ENCODE measurements at places on chromosomes 6 and 20.
A peak's percentile ranks its signal among the peaks of the same experiment; 100 is the strongest.

DNA sequence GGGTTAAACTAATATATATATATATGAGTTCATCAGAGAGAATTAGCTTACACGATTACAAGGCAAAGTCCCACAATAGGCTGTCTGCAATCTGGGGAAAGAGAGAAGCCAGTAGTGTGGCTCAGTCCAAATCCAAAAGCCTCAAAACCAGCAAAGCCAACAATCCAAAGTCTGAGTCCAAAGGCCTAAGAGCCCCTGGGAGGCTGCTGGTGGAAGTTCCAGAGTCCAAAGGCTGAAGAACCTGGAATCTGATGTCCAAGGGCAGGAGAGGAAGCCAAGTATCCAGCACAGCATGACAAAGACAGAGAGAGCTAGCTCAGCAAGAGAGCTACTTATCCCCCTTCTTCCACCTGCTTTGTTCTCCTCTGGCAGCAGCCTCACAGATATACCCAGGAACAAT lies 274.7 kb upstream of the ID4 start:
- H3K4me1 ChIP-seq = no peaks in the 10 kb centered on the region
- no peak overlapping the region for H3K4me3 ChIP-seq
- H3K27ac ChIP-seq = no peak overlapping the region
- H3K27me3 ChIP-seq = no peaks in the 10 kb centered on the region

DNA sequence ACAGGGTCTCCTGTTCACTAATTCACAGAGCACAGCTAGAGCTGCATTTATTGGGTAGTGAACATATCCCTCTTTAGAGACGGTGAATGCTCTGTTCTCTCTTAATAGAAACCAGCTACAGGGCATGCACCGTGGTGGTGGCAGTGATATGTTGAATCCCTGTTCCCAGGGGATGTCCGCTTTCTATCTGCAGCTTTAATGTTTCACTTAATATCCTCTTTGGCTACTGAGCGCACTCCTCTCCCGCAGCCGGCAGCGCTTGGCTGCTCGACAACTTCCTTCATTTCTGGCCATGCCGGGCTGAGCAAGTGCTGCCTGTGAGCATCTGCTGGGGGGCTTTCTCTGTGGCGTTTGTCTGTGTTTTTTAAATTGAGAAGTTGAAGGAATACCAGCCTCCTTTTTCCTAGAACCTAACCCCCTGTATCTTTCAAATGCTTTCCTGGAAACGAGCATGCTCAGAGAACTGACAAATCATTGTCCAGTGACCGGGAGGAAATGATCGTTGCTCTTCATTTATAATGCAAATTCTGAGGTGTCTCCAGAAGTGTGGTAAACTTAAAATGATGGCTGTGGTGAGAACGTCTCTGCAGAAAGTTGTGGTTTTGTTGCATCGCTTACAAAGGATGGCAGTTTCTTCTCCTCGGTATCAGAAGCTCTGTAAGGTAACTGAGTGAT lies 297.9 kb downstream of the UTRN start:
- no peak overlapping the region for H3K27ac ChIP-seq
- H3K36me3 ChIP-seq = peaks cover 5% of the 10 kb centered on the region
- peak overlapping the region; percentile 66 for H3K4me3 ChIP-seq
- H3K4me1 ChIP-seq = peaks cover 2% of the 10 kb centered on the region
- H3K27me3 ChIP-seq = no peaks in the 10 kb centered on the region

GRCh38 chr20:50725724-50726005 lies 5.7 kb upstream of the PARD6B start:
- no peaks in the 10 kb centered on the region for H3K36me3 ChIP-seq
- H3K27me3 ChIP-seq = no peaks in the 10 kb centered on the region
- no peak overlapping the region for H3K4me3 ChIP-seq
- peak overlapping the region; percentile 89 for H3K27ac ChIP-seq

GRCh38 chr6:54710456-54710855 lies 136.1 kb upstream of the FAM83B start:
- H3K27me3 ChIP-seq = no peaks in the 10 kb centered on the region
- H3K4me3 ChIP-seq = no peak overlapping the region
- H3K4me1 ChIP-seq = no peaks in the 10 kb centered on the region
- H3K27ac ChIP-seq = no peak overlapping the region
- no peaks in the 10 kb centered on the region for H3K36me3 ChIP-seq

DNA sequence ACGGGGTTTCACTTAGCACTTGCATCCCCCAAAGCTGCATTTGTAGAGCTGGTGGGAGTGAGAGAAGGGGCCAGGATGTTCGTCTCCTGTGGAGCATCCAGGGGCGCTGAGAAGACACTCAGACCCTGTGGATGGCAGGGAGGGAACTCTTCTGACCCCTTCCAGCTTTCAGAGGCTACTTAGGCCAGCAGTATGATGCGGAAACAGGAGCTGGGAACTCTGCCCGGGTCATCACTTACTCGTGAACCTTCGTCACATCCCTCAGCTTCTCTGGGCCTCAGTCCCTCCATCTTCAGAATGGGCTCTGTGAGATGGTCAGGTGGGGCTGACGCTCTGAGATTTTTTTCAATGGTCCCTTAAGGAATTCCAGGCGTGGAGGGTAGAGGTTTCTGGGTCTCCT lies 228.5 kb downstream of the TAF4 start:
- DNase-seq = no peak
- no peaks in the 10 kb centered on the region for H3K4me1 ChIP-seq
- H3K4me3 ChIP-seq = no peak overlapping the region
- peaks cover 4% of the 10 kb centered on the region for H3K27me3 ChIP-seq
- H3K27ac ChIP-seq = no peak overlapping the region

GRCh38 chr20:49501917-49502316 lies 19.4 kb upstream of the KCNB1 start:
- peaks cover 5% of the 10 kb centered on the region for H3K4me1 ChIP-seq
- no peak overlapping the region for H3K4me3 ChIP-seq
- H3K27ac ChIP-seq = no peak overlapping the region
- peak; percentile 12 for DNase-seq
- H3K36me3 ChIP-seq = peaks cover 21% of the 10 kb centered on the region
- H3K27me3 ChIP-seq = peaks cover 11% of the 10 kb centered on the region

- no peak for DNase-seq
- H3K4me3 ChIP-seq = no peak overlapping the region
- no peaks in the 10 kb centered on the region for H3K36me3 ChIP-seq
- H3K27ac ChIP-seq = no peak overlapping the region
- peaks cover 41% of the 10 kb centered on the region for H3K27me3 ChIP-seq
- peaks cover 2% of the 10 kb centered on the region for H3K4me1 ChIP-seq
Measured at GRCh38 chr20:48839154-48839917, 11.5 kb upstream of the PREX1 start.

DNA sequence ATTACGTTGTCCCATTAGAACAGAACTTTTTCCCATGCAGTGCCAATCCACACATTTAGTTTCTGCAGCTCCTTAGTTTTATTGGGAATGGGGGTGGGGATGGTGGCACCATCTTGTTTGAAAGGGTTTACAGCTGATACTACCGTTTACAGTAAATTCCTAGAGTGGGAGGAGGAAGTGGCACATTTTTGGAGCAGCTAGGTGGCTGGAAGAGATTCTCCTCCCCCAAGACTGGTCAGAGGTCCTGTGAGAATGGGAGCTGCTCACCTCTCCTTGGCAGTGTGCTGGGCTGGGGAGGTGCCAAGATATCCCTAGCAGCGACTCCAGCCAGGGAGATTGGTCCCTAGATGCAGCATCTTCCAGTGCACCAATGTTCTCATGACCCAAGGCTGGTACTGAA lies 12.4 kb upstream of the CCN6 start:
- H3K36me3 ChIP-seq = no peaks in the 10 kb centered on the region
- DNase-seq = no peak

GRCh38 chr6:139885909-139886308 lies 511.5 kb upstream of the CITED2 start:
- DNase-seq = no peak
- H3K27ac ChIP-seq = no peak overlapping the region
- H3K4me1 ChIP-seq = peaks cover 4% of the 10 kb centered on the region

GRCh38 chr6:43683708-43684455 lies 3.7 kb downstream of the MRPS18A start:
- no peak overlapping the region for H3K4me3 ChIP-seq
- no peak overlapping the region for H3K27ac ChIP-seq
- peaks cover 20% of the 10 kb centered on the region for H3K36me3 ChIP-seq
- no peaks in the 10 kb centered on the region for H3K27me3 ChIP-seq
- no peaks in the 10 kb centered on the region for H3K4me1 ChIP-seq

GRCh38 chr6:163946437-163946836 lies 531.9 kb downstream of the QKI start:
- no peak overlapping the region for H3K27ac ChIP-seq
- H3K4me1 ChIP-seq = peaks cover 11% of the 10 kb centered on the region
- no peaks in the 10 kb centered on the region for H3K27me3 ChIP-seq
- no peak for DNase-seq

DNA sequence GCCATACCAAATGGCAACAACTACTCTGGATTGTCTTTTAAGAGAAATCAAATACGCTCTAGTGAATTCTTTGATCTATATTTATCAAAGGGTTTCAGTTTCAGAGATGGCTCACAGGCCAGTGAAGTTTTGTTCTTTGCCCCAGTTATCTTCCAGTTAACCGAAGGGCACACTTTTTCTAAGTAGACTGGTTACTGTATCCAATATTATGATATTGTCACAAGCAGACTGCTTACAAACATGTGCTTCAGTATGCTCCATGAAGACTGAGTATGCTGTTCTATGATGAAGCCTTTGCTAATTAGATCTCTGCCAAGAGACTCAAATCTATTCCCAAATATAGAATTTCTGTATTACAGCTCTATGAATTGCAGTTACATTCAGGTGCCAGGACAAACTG lies 181.1 kb downstream of the REV3L start:
- peak overlapping the region; percentile 43 for H3K27ac ChIP-seq
- no peak overlapping the region for H3K4me3 ChIP-seq
- DNase-seq = no peak
- peaks cover 92% of the 10 kb centered on the region for H3K36me3 ChIP-seq

DNA sequence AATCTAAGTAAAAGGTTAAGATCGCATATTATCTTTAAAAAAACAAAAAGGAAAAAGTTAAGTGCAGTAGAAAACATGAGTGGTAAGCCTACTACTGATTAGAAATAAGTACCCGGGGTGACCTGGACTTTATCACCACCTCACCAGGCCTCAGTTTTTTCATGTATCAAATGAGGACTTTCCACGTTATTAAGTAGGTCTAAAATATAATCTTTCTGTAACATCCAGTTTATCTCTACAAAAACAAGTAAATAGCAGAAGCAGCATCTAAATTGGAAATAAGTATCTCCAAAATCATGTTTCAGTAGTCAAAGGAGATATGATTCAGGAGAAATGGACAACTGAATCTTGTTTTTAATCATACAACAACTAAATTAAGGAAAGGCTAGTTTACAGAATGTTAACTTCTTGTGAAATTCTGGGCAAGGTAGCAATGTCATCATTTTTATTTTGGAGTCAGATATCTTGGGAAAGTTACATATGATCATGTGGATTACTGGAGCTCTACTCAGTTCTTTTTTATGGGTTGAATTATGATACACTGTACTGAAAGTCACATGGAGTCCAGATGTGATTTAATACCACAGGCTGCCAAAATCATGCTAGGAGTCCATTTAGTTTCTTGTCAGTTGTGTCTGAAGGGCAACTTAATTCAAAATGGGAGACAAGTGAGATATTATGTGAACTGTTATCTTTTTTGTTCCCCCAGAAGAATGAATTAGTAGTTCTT lies 114.7 kb upstream of the PRL start:
- H3K27me3 ChIP-seq = no peaks in the 10 kb centered on the region
- H3K27ac ChIP-seq = no peak overlapping the region

Measured in mesenchymal stem cell (in vitro differentiated cells and primary cell).